Nucleus accumbens (tissue), 56 donors: ENCODE measurements at places on chromosomes 3 and 15.

DNA sequence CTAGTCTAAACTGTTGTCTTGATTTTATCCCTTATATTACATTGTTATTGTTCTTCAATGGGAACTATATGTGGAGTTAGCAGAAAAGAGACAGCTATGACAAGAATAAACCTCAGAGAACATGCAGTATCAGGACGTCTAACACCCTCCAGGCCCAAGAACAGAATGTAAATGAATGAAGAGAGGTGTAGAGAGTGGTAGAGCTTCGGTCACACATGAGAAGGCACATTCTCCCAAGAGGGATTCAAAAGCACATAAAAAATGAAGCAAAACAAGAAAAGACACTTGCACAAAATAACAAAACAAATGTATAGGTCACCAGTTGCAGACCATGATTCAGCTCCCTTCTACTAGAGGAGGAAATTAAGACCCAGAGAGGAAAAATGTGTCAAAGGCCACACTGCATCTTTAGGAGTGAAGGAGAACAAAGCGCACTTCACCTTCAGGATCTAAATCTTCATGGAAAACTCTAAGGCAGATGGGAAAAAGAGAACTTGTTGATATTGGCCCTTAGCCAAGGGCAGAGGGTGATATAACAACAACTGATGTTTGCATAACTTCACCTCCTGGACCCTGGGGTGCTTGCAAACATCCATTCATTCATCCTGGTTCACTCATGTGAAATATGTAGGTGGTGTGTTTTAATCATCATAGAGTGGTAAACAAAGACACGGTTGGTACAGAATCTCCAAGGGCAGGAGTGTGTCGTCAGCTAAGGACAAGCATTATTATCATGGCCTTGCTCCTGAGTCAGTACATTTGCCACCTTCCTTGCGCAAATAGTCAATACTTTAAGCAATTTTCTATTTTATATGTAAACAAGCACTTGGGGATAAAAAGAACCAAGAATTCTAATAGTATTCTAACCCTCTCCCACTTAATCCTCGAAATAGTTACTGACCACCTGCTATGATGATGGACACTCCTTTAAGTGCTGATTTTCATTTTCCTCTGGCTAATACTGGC, 8.8 kb downstream of the NEK10 start:
- DNase-seq = no peak

GRCh38 chr3:85074003-85074402, 115.2 kb downstream of the CADM2 start:
- DNase-seq = no peak

GRCh38 chr3:158091531-158091930, 14.7 kb downstream of the SHOX2 start:
- no peak for DNase-seq

- DNase-seq = no peak
Observed at GRCh38 chr3:156649681-156650080, 24.7 kb upstream of the TIPARP start.

DNA sequence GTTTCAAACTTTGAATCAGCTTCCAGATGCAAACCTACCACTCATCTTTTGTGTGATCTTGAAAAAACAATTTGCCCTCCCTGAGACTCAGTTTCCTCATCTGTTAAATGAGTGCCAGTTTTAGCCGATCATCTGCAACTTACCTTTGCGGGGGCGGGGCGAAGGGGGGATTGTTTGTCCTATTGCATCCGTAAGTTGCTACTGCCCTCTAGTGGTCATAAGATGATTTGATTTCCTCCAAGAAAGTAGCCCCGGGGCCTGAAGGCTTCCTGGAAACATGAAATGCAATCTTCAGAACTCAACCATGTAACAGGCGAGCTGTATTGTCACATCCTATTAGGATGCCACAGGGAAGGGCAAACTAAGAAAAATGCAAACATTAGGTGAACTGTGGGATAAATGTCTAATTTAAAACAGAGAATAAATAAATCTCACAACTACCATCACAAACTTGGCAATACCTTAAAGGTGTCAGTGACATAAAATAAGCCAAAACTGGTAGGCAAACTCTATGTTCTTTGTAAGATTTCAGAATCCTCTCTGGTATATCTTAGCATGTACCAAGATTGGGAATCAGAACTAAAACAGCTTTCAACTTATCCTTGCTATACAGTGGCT, 63.5 kb upstream of the CLDN18 start:
- DNase-seq = no peak

DNA sequence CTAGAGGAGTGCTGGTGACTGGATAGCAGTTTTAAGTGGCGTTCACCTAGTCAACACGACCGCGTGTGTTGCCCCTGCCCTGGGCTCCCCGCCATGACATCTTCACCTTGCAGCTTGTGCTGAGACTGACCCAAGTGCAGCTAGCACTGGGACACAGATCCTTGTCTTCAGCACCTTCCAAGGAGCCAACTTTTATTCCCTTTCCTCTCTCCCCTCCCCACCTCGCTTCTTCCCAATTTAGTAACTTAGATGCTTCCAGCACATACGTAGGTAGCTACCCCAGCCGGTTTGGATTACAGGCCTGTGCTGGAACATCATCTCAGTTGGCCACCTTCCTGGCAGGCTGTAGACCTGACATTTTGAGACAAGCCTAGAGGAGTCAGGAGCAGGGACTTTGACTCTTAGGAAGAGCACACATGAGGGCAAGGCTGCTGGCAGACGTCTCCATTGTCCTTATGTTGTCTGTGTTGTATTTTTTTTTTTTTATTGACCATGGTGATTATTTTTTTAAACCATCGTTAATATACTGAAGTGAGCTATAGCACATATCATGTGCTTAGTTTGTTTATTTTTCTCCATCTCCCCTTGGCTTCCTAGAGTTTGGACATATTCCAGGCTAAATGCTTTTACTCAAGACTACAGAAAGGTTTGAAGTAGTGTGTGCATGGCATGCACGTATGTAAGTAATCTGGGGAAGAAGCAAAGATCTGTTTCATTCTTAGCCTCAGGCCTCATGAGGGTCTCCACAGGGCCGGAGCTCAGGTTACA, 61.1 kb downstream of the AAGAB start:
- no peak for DNase-seq

DNA sequence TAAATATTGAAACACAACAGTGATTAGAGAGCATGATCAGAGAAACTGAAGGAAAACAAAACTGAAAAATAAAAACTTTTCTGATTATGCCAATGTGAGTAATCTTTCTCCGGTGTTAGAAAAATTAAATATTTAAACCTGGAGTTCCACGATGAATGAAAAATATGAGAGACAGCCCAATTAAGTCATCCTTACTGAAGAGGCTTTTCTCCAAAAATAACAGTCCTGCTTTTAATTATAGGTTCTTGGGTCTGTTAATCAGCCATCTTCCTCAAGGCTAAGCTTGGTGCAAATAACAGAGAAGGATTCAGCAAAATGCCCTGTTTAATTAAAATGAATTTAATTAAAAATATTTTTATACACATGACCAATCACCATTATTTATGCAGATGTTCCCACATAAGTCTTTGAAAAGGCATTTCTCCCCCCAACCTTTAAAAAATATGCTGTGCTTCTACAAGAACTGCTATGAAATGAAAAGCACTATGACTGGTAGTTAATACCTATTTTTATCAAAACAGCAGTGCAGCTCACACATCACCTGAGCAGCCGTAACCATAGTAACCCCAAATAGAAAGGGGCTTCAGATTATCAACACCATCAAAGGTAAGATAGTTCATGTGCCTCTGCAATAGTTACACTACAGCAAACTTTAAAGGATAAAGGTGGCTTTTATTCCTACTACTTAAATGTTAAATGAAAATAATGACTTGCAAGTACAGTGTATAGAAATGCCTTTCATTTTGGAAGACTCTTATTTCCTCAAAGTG, 175.7 kb downstream of the SLC9A9 start:
- no peak for DNase-seq

- DNase-seq = no peak
Observed at GRCh38 chr3:65508750-65509422, 529.8 kb downstream of the MAGI1 start.

- DNase-seq = no peak
Observed at GRCh38 chr15:29070471-29071231, 184.9 kb downstream of the APBA2 start.

- DNase-seq = peak; percentile 39
Observed at GRCh38 chr3:69250014-69250413, 127.6 kb upstream of the LMOD3 start.

DNA sequence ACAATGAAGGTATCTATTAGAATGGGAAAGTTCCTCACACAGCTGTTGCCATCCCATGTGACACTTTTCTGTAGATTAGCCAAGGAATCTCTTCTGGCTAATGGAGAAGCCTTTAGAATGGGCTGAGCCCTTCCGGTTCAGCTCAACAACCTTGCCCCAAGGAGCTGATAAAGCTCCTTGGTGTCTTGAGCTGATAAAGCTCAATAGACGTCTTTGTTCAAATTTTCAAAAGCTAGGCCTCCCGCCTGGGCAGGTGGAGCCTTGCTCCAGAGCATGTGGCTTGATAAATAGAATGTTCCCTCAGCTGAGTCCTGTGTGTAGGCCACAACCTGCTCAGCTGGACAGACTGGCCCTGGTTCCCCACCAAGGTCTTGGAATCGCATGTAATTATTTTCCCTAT, 7.2 kb upstream of the BNIP2 start:
- no peak for DNase-seq

GRCh38 chr3:68876112-68876713, 56.1 kb downstream of the TAFA4 start:
- DNase-seq = no peak

- DNase-seq = no peak
Observed at GRCh38 chr3:2908693-2909351, 201.4 kb downstream of the IL5RA start.
